Natural killer cell (primary cell): ENCODE measurements at places on chromosomes 5 and 9.

DNA sequence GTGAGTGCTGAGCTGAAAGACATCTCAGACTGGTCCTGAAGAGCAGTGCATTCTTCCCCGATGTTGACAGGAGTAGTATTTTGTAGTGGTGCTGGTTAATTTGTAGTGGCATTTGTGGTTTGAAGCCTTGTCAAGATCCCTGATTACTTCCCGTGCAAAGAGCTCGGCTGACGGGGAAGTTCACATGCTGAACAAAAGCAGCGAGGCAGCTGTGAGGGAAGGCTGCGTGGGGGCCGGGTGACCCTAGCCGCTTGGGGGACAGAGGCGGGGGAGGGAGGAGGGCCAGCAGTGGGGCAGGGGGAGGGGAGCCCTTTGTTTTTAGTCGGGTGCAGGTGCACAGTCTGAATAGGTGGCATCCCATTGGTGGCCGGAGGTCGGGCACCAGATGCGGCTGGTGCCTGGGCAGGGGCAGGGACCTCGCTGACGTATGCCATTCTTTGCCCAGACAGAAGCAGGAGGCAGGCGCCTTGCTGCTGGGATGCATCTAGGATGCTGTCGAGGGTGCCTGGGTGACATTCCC, 64.7 kb downstream of the CRB2 start:
- DNase-seq = no peak
- no peak overlapping the region for H3K27ac ChIP-seq
- H3K4me1 ChIP-seq = no peaks in the 10 kb centered on the region

DNA sequence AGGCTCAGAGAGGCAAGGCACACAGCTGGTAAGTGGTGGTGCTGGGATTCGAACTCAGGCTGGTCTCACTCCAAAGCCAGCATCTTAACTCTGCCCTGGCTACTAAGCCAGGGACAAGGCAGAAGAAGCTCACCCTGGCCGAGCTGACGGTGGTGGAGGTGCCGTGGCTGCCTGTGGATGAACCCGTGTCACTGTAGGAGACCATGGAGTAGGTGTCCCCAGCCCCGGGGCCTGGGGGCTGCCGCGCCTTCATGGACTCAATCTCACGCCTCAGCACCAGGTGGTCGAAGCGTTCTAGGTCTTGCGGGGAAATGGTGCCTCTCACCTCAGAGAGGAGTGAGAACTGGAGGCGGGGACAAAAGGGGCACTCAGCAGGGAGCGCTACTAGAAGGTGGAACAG, 35.4 kb upstream of the AKNA start:
- no peak for DNase-seq
- no peak overlapping the region for H3K27ac ChIP-seq
- H3K4me1 ChIP-seq = peaks cover 2% of the 10 kb centered on the region
- H3K36me3 ChIP-seq = no peaks in the 10 kb centered on the region

DNA sequence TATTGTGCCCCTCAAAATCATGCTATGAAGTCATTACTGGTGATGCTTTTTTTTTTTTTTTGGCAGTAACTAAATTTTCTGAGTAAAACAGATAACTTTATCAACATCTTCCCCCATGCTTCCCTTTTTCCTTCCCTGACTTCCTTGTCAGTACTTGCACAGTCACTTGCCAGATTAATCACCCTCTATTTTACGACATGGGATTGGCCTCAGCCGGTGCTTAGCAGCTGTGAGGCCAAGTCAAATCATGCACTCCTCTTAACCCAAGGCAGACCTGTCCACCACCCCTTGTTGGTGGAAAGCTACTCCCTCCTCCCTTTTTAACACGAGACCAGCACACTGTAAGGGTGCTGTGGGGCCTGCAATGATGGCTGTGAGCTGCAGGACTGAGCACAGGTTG, 118.0 kb upstream of the OTULINL start:
- no peaks in the 10 kb centered on the region for H3K4me1 ChIP-seq
- H3K27ac ChIP-seq = no peak overlapping the region
- H3K27me3 ChIP-seq = no peaks in the 10 kb centered on the region

DNA sequence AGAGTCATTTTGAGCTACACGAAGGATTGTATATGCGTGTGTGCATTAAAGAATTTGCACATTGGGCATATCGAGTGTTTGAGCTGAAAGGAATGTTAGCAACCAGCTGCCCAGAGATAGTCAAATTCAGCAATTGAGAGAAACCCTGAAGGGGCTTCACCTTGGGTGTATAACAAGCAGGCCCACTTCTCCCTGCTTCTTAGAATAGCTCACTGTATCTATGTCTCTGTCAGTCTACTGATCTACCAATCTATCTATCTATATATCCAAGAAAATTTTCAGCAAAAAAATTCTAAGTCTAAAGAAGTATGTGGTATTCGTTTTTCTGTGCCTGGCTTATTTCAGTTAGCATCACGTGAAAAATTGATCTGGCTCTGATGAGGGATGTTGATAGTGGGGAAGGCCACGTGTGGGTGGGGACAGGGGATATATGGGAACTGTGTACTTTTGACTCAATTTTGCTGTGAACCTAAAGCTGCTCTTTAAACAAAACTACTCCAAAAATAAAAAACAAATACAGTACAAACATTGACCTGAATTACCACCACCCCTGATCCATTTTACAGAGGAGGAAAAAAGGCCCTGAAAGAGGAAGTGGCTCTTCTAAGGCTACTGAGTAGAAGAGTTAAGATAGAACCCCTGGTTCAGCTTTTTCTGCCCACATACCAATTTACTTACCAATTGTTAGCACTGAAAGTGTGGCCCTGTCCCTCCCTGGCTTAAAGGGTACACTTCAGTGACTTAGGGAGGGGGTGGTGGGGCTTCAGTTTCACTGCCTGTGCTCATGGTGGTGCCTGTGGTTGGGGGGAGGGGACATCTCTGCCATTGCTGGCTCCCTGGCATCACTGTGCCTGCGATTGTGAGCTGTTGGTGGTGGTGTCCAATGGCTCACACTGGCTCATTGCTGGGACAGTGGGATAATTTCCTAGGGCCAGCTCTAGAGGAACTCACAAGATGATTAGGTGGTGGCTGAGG, 141.8 kb downstream of the DOCK2 start:
- H3K4me3 ChIP-seq = no peak overlapping the region
- H3K27ac ChIP-seq = no peak overlapping the region
- H3K36me3 ChIP-seq = peaks cover 28% of the 10 kb centered on the region
- no peaks in the 10 kb centered on the region for H3K27me3 ChIP-seq

GRCh38 chr5:43338862-43339261, 25.6 kb upstream of the HMGCS1 start:
- H3K4me1 ChIP-seq = no peaks in the 10 kb centered on the region
- H3K36me3 ChIP-seq = no peaks in the 10 kb centered on the region
- no peaks in the 10 kb centered on the region for H3K27me3 ChIP-seq
- no peak overlapping the region for H3K27ac ChIP-seq
- H3K4me3 ChIP-seq = no peak overlapping the region
- DNase-seq = peak; percentile 1

GRCh38 chr9:124214596-124215367, 43.0 kb upstream of the NEK6 start:
- H3K36me3 ChIP-seq = no peaks in the 10 kb centered on the region
- no peak overlapping the region for H3K4me3 ChIP-seq
- no peak for DNase-seq
- peaks cover 64% of the 10 kb centered on the region for H3K4me1 ChIP-seq
- H3K27ac ChIP-seq = no peak overlapping the region
- no peaks in the 10 kb centered on the region for H3K27me3 ChIP-seq

DNA sequence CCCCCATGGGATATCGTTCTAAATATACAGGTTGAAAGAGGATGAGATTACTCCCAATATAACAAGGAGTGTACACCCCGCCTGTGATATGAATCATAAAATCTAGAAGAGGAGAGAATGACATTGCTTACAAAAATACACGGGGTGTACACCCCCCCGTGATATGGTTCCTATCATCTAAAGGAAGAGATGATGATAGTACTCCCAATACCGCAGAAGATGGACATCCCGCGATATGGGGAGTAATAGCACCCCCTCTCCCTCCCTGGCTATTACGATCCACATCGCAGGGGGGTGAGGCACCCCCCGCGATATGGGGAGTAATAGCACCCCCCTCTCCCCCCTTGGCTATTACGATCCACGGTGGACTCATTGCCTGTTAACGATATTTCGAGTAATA, 124.6 kb downstream of the TMEM38B start:
- no peaks in the 10 kb centered on the region for H3K27me3 ChIP-seq
- H3K27ac ChIP-seq = no peak overlapping the region
- no peaks in the 10 kb centered on the region for H3K4me1 ChIP-seq
- DNase-seq = no peak

DNA sequence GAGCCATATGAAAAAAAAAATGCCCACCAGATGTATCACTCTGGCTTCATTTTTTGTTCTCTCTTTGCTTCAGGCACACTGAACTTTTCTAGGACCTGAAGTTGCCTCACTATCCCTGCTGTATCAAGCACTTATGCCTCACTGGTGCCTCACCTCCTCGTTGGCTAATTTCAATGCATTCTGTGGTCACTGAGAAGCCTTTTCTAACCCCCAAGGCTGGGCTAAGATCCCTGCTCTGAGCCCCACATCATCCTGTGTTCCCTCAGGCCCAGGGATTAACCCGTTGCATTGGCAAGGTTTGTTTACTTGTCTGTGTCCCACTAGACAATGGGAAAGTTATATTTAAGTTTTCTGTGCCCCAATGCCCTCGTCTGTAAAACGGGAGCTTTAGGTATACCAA, 362.7 kb downstream of the OSTF1 start:
- H3K36me3 ChIP-seq = no peaks in the 10 kb centered on the region
- H3K27ac ChIP-seq = no peak overlapping the region

GRCh38 chr9:4717815-4718214, 23.2 kb downstream of the AK3 start:
- no peak overlapping the region for H3K27ac ChIP-seq
- no peaks in the 10 kb centered on the region for H3K4me1 ChIP-seq

GRCh38 chr9:125361837-125362531, 100.4 kb downstream of the GAPVD1 start:
- H3K27me3 ChIP-seq = no peaks in the 10 kb centered on the region
- H3K4me3 ChIP-seq = no peak overlapping the region
- no peaks in the 10 kb centered on the region for H3K4me1 ChIP-seq
- peaks cover 63% of the 10 kb centered on the region for H3K36me3 ChIP-seq
- DNase-seq = no peak

- H3K27me3 ChIP-seq = no peaks in the 10 kb centered on the region
- no peaks in the 10 kb centered on the region for H3K36me3 ChIP-seq
- no peak for DNase-seq
Measured at GRCh38 chr5:1718669-1719068, 81.0 kb downstream of the MRPL36 start.

- H3K27me3 ChIP-seq = no peaks in the 10 kb centered on the region
- no peaks in the 10 kb centered on the region for H3K4me1 ChIP-seq
- DNase-seq = no peak
- no peak overlapping the region for H3K27ac ChIP-seq
Measured at GRCh38 chr5:105922574-105922973, 1748.2 kb downstream of the EFNA5 start.

GRCh38 chr5:112549127-112549526, 130.1 kb upstream of the EPB41L4A start:
- H3K27ac ChIP-seq = no peak overlapping the region
- H3K36me3 ChIP-seq = no peaks in the 10 kb centered on the region
- no peaks in the 10 kb centered on the region for H3K27me3 ChIP-seq

DNA sequence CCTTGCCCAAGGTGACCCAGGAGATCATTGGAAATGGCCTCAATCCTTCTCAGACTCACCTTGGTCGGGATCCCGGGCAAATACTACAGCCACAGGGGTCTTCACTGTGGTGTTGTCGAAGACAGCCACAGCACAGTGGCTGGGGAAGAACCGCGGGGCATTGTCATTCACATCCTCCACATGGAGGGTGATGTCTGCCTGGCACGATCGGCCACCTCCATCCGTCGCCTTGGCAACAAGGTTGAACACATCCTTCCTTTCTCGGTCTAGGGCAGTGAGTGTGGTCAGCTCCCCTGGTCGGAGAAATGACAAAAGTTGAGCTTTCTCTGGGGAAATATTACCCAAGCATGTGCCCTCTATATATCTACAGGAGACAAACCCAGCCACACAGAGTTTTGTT, 56.8 kb downstream of the FAT2 start:
- no peak overlapping the region for H3K27ac ChIP-seq
- H3K4me3 ChIP-seq = no peak overlapping the region
- no peaks in the 10 kb centered on the region for H3K36me3 ChIP-seq
- no peak for DNase-seq
- no peaks in the 10 kb centered on the region for H3K4me1 ChIP-seq

DNA sequence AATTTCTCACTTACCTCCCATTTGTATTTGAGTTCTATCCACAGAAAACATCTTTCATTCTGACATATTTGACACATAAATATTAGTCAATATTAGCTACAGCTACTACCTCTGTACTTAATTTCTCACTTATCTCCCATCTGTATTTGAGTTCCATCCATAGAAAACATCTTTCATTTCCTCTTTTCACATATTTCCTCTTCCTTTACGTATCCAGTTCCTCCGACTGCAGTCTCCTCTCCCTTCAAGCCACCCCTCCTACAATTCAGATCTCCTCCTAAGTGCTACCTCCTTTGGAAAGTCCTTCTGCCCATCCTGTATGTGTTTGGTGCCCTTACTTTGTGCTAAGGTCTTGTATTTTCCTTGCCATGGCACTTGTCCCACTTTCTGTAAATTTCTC, 1.6 kb downstream of the SREK1IP1 start:
- H3K36me3 ChIP-seq = no peaks in the 10 kb centered on the region
- H3K4me1 ChIP-seq = peaks cover 18% of the 10 kb centered on the region
- no peak overlapping the region for H3K27ac ChIP-seq
- DNase-seq = no peak
- H3K27me3 ChIP-seq = no peaks in the 10 kb centered on the region
- H3K4me3 ChIP-seq = no peak overlapping the region

GRCh38 chr5:57658018-57658417, 175.4 kb upstream of the ACTBL2 start:
- no peaks in the 10 kb centered on the region for H3K4me1 ChIP-seq
- no peaks in the 10 kb centered on the region for H3K36me3 ChIP-seq
- H3K27ac ChIP-seq = no peak overlapping the region
- H3K27me3 ChIP-seq = no peaks in the 10 kb centered on the region
- H3K4me3 ChIP-seq = no peak overlapping the region

GRCh38 chr9:98288881-98289280, 33.4 kb upstream of the TBC1D2 start:
- no peaks in the 10 kb centered on the region for H3K36me3 ChIP-seq
- H3K27ac ChIP-seq = no peak overlapping the region
- no peak overlapping the region for H3K4me3 ChIP-seq

- no peaks in the 10 kb centered on the region for H3K27me3 ChIP-seq
- DNase-seq = no peak
- H3K36me3 ChIP-seq = no peaks in the 10 kb centered on the region
Measured at GRCh38 chr5:40955313-40955712, 46.0 kb downstream of the C7 start.

- DNase-seq = no peak
- no peaks in the 10 kb centered on the region for H3K36me3 ChIP-seq
- H3K27ac ChIP-seq = no peak overlapping the region
- H3K27me3 ChIP-seq = no peaks in the 10 kb centered on the region
- H3K4me3 ChIP-seq = no peak overlapping the region
Measured at GRCh38 chr5:155368490-155368889, 354.9 kb downstream of the KIF4B start.

DNA sequence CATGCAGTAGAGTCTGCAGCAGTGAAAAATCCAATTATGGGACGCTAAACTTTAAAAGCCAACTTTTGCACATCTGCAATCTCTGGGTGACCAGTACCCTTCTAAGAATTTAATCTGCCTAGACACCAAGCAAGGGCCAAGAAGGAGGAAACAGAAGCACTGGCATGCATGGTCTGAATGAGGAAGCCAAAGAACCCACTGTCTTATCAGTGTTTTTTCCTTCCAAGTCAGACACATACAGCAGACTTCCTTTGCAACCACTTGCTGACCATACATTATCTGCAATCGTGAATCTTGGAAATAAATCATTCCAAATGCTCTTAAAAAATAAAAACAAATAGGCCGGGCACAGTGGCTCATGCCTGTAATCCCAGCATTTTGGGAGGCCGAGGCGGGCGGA, 65.9 kb downstream of the DEPDC1B start:
- DNase-seq = no peak
- no peak overlapping the region for H3K4me3 ChIP-seq
- no peaks in the 10 kb centered on the region for H3K4me1 ChIP-seq
- H3K36me3 ChIP-seq = no peaks in the 10 kb centered on the region
- H3K27ac ChIP-seq = no peak overlapping the region
